ENCODE measurements at places on chromosomes 4 and X.
A peak's percentile ranks its signal among the peaks of the same experiment; 100 is the strongest.

DNA sequence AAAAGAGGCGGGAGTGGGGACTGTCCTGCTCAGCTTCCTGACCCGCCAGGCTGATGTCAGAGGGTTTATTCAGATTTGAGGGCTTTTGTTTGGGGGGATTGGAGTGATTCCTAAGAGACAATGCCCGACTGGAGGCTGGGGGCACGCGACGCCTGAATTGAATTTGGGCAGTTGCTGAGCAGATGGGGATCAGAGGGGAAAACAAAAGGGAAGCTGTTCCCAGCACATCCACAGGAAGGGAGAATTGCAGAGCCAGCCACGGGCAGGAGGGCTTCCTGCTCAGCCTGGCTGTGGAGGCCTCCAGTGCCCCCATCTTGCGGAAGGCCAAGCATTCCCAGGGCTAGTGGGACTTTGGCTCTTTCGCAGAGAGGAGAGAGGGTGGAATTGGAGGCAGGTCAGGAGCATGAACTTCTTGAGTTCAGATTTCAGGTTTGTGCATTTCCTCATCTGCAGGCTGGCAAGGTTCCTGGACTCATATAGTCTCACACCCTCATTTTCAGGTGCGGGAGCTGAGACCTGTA, 162.8 kb downstream of the NHS start:
- no peak for DNase-seq

GRCh38 chrX:19720661-19721060, 166.7 kb downstream of the SH3KBP1 start:
- DNase-seq = no peak

DNA sequence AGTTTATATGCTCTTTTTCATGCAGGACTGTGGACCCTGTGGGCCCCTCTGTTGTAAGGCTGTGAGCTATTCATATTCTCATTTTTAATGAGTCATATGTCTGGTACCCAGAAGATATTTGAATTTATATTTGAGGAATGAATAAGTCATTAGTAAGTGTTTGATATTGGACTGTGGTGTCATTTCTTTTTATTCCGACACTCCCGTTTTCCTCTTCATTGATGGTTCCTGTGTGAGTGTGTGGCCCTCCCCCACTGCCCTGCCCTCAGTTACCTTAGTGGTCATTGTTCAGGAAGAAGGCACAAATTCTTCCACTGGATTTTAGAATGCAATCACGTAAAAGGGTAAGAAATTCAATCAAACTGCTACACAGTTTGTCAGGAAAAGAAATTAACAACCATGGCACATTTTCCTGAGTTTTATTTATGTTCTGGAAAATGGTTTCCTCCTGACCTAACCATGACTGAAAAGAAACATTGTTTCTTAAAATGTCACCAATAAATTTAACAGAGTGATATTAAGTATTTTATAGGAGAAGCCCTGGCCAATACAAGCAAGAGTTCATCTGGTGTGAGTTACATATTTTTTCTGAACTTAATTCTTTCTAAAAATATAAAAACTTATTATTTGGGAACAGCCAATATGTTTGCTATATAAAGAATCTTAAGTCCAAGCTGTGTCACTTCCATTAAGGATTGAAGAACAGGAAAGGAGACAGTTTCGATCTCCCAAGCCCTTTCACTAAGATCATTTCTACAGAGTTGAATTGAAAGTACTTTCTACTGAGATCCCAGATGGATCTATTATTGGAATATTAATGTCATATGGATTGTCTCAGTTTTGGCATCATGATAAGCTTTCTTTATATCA, 370.5 kb upstream of the ANXA10 start:
- no peak for DNase-seq

GRCh38 chr4:139988863-139989765, 164.9 kb downstream of the MAML3 start:
- no peak for DNase-seq

- no peak for DNase-seq
These were observed 98.3 kb downstream of the DCLK2 start for GRCh38 chr4:150176547-150176946.

DNA sequence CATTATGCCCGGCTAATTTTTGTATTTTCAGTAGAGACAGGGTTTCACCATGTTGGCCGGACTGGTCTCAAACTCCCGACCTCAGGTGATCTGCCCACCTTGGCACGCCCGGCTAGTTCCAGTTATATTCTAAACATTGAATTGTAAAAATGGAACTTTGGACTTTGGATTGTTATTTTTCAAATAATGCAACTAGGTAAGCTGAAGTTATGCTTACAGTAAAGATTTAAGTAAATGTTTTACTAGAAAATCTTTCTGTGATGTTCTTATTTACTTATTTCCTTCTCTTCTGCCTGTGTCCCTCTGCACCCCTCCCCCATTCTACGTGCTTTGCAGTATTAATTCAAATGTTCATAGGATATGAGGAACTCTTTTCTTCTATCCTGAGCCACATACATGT, 26.1 kb downstream of the GK start:
- no peak for DNase-seq

DNA sequence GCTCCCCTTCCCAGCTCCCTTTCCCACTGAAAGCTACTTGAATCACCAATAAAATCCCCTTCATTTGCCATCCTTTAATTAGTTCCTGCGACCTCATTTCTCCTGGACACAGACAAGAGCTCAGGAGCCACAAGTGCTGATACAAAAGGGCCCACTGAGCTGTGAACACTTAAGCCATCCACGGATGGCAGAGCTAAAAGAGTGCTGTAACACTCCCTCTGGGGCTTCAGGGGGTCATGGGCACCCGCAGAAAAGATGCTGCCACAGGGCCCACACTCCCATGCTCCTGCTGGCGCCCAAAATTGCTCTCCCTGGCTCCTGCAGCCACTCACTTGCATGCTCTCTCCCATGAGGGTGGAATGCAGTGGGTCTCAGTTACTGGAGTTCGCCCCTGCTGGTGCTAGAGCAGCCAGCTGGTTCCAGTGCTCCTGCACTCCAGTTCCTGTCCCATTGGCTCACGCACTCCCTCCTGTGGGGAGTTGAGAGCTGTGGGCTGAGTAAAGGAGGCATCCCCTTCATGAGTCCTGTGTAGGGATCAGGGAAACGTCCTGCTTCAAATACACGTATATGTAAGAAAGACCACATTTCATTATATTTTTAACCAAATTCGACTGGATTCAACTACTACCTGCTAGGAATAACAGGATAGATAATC, 1291.0 kb downstream of the ARAP2 start:
- peak; percentile 2 for DNase-seq

DNA sequence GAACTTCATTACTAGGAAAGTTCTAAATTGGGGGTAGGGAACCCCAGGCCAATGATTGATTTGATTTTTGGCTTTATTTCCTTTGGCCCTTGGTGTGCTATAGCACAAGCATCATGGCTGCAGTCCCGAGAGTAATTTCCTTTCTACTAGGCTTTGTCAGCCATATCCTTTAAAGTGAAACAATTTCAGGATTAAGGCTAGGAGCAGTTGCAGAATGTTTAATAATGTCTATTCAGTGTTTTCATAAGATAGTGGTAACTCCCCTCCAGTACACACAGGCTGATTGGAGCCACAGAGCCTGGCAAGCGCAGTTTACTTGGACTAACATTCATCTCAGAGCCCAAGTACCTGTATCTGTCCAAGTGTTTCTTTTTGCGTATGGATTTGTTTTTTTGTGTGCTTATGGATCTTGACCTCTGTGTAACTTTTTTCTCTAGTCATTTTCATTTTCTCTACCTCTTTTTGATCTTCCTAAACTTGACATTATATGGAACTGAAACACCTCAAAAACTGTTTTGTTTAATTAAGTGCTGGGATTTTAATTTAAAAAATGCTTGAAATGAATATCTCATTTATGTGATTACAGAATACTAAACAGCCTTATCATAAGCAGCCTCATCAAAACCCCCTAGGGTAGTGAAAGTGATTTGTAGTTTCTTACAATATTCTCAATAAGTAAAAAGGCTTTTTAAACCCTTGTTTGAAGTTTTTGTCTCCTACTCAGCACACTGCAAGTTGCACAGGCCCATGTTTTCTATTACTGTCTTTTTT, 7.5 kb downstream of the STIM2 start:
- no peak for DNase-seq

GRCh38 chrX:132426695-132427281, 62.0 kb downstream of the MBNL3 start:
- DNase-seq = no peak

DNA sequence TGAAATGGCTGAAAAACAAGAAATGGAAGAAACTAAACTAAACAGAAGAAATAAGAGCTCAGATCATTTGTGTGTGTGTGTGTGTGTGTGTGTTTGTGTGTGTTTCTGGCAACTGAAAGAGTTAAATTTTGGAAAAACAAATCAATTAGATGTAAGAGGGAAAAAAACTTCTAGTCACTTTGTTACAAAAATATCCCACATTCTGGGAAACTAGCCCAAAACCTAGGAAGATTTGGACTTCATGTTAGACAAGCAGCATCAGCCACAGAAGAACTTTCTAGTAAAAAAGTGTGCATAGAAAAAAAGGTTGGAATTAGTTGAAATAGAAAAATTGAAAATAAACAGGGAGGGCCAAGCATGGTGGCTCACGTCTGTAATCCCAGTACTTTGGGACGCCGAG, 111.6 kb upstream of the PRKG2 start:
- DNase-seq = no peak

DNA sequence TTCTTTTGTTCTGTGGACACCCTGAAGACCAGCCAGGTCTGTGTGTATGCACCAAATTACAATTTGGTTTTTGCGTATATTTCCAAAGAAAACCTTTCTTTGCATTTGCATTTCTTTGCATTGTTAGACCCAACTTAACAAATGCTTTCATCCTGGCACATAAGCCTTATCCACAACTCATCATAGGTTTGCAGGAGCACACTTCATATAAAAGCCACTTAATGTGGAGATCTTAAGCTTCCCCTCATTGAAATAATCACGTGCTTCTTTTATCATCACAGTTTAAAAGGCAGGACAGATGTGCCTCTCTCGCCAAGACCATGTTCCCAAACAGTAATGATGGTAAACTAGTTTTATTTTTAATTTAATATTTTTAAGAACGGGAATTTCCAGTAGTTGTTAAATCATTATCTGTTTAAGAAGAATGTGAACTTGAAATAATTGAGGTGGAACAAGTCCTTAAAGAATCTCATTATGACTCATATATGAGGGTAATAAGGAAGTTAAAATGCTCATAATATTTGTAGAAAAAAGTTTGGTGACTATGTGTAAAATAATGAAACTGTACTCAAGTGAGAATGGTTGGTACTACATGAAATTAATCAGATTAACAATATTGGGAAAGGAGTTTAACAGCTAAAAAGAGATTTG, 65.5 kb downstream of the GLRA3 start:
- no peak for DNase-seq

- peak; percentile 8 for DNase-seq
These were observed 69.5 kb upstream of the BRWD3 start for GRCh38 chrX:80879143-80879542.

DNA sequence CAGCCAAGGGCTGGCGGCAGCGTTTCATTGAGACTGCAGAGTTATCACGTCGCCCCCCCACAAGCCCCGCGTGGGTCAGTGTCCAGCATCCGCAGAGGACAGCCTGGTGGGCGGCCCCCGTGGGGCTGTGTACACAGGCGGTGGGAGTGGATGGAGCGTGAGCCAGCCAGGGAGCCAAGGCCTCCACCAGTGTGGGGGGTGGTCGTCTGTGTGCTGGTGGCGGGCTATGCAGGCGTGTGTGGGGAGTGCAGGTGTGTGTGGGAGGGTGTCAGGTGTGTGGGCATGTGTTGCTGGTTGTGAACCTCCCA, 56.5 kb upstream of the NKX1-1 start:
- no peak for DNase-seq

GRCh38 chr4:159169404-159170302, 66.8 kb downstream of the RAPGEF2 start:
- no peak for DNase-seq

DNA sequence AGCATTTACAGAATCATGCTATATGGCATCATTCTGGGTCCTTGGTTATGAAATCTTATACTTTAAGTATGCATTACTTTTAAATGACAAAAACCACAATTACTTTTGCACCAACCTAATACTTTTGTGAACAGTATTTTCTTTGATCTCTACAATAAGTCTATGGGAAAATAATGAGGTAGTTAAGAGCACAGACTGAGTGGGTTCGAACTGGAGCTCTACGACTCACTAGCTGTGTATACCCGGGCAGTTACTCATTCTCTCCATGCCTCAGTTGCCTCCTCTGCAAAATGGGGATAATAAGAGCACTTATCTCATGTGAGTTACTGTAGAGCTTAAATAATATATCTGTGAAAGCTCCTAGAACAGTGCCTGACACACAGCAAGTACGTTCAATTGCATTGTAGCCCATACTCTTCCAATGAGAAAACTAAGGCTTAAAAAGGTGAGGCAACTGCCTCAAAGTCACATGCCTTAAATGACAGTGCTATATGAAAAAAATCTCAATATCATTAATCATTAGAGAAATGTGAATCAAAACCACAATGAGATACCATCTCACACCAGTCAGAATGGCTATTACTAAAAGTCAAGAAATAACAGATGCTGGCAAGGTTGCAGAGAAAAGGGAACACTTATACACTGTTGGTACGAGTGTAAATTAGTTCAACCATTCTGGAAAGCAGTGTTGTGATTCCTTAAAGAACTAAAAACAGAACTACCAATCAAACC, 151.5 kb downstream of the CHIC2 start:
- no peak for DNase-seq

- no peak for DNase-seq
These were observed 101.3 kb downstream of the SLC2A9 start for GRCh38 chr4:9920029-9920428.

DNA sequence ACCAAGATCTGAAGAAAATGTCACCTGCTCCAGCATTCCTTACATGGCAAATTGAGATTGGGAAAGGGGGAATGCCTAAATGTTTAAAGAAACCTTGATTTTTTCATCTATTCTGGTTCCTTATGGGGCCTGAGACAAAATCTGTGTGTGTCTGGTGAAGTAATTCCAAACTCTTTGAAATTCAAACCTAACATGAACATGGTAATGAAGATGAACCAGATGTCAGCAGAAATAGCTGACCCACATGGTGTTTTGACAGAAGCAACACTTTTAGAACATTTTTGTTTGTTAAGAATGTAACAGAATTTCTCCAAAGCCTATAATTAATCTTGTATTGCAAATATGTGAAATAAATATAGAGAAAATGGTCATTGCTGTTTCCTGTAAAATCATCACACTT, 133.0 kb downstream of the PARM1 start:
- DNase-seq = no peak

DNA sequence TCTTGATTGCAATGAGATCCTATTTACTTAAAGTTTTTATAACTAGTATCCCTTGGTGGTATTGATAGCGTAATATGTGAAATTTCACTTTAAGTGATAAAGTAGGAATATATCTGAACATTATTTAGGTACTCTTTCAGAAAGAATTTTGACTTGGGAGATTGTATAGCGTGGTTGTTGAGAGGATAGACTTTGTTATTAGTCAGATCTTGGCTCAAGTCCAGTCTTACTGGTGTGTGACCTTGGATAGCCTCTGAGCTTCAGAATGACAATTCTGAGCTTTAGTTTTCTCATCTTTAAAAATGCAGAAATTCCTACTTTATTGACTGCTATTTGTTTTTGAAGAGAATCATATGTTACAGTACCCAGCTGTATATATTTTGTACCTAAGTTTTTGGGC, 32.6 kb downstream of the DCK start:
- DNase-seq = no peak

GRCh38 chr4:92100975-92101374, 202.8 kb upstream of the GRID2 start:
- DNase-seq = no peak

Data from KBM-7 (cell line).